ENCODE measurements at places on chromosomes 4 and X. TPM values are rescaled to one million over a fixed set of nuclear protein-coding genes. Genes with fewer than 3 reads are reported as not detected.
A peak's percentile ranks its signal among the peaks of the same experiment; 100 is the strongest.

Gene CYP4V2
- polyA plus RNA-seq = 7.8 TPM

- no peak for DNase-seq
- no peak overlapping the region for H3K4me3 ChIP-seq
- no peaks in the 10 kb centered on the region for H3K4me1 ChIP-seq
- H3K27me3 ChIP-seq = no peaks in the 10 kb centered on the region
Measured at GRCh38 chr4:42917296-42917695, 24.8 kb downstream of the GRXCR1 start.

GRCh38 chr4:164935363-164935762 is 42.1 kb downstream of the TRIM61 start:
- H3K36me3 ChIP-seq = no peaks in the 10 kb centered on the region
- DNase-seq = peak; percentile 17
- no peaks in the 10 kb centered on the region for H3K4me1 ChIP-seq
- no peak overlapping the region for H3K4me3 ChIP-seq

- no peaks in the 10 kb centered on the region for H3K4me1 ChIP-seq
- H3K27me3 ChIP-seq = no peaks in the 10 kb centered on the region
- H3K36me3 ChIP-seq = peaks cover 77% of the 10 kb centered on the region
- no peak overlapping the region for H3K4me3 ChIP-seq
Measured at GRCh38 chr4:13580036-13580435, 35.7 kb upstream of the NKX3-2 start.

DNA sequence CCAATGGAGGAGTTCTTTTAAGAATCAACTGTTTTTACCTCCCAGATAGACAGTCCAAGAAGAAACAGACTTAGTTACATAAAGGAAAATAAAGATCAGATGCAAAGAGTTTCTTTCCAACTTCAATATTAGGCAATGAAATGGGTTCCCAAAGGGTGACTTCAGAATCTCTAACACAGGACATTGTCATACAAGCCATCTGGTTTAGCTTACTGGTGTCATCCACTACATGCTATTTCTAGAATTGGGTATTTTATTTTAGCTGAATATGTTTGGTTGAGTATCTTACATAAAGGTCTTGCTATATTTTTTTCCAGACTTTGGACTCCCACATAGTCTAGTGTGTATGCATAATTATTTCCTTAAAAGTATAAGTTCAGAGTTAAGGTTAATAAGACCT is 162.1 kb upstream of the SLC7A11 start:
- no peak overlapping the region for H3K27ac ChIP-seq
- no peaks in the 10 kb centered on the region for H3K36me3 ChIP-seq
- no peak overlapping the region for H3K4me3 ChIP-seq
- no peaks in the 10 kb centered on the region for H3K27me3 ChIP-seq

Gene ERCC6L
- 1.5 TPM for polyA plus RNA-seq

Gene IL21
- polyA plus RNA-seq = not detected

Gene TRIM75
- polyA plus RNA-seq = not detected

DNA sequence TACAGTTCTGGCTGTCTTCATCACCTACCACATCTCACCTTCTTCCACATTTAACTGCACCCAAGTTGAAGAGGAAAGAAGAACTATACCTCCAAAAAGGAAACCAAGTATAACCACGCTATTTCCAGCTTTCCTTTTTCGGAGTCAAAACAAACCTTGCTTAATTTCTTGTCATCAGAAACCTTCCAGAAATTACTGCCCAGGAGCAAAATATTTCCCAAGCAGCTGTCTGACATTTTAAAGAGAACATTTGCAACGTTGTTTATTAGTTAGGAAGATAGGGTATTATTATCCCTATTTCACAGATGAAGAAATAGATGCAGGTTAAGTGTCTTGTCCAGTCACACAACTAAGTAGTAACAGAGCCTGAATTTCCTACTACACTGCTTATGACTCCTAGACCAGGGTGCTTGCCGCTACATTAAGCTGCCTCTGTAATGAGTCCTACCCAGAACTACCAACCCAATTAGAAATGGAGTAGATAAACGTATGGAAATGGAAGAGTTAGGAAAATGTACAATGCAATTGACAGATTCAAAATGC is 2.2 kb upstream of the ACSL4 start:
- H3K36me3 ChIP-seq = no peaks in the 10 kb centered on the region
- H3K4me1 ChIP-seq = no peaks in the 10 kb centered on the region
- no peak overlapping the region for H3K27ac ChIP-seq
- H3K27me3 ChIP-seq = no peaks in the 10 kb centered on the region

GRCh38 chrX:140664939-140665338 is 44.6 kb upstream of the LINC00632 start:
- H3K27ac ChIP-seq = no peak overlapping the region
- no peaks in the 10 kb centered on the region for H3K27me3 ChIP-seq
- no peaks in the 10 kb centered on the region for H3K36me3 ChIP-seq
- DNase-seq = peak; percentile 7

DNA sequence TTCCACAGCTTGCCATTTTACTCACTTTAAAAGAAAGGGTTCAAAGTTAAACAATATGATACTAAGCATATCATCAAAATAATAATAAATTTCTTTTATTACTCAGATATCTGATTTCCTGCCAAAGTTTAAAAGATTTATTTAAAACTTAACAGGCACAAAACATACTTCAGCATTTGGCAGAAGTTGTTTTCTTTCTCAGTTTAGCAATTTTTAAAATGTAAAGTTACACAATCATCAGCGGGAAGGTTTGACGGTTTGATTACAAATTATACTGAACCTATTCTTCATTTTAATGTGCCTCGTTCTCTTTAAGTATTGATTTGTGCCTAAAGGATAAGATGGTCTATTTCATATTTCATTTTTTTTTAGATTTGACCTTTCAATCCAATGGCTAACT is 227.2 kb downstream of the APBB2 start:
- H3K27ac ChIP-seq = no peak overlapping the region
- no peak overlapping the region for H3K4me3 ChIP-seq
- DNase-seq = no peak
- no peaks in the 10 kb centered on the region for H3K36me3 ChIP-seq

Gene ANXA10
- polyA plus RNA-seq = 0.34 TPM

DNA sequence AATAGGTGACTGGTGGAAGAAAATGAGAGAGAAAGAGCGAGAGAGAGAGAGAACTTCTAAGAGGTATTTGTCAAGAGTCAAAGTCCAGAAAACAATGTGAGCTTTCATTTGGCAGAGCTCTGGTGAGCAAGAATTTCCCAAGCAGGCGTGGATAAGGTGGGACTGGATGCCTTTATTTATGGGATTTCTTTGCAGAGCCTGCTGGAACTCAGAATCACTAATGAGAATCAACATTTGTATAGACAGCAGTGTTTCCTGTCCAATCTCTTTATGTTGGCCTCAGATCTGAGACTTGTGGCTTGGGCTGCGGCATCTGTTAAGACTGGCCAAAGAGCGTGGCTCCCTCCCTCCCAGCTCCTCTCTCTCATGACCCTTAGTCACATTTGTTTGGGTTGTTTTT is 67.9 kb upstream of the TBL1X start:
- no peaks in the 10 kb centered on the region for H3K4me1 ChIP-seq
- H3K36me3 ChIP-seq = no peaks in the 10 kb centered on the region

Gene SLAIN2
- 16.2 TPM for polyA plus RNA-seq

Gene TMSB15B
- polyA plus RNA-seq = 15.2 TPM

- DNase-seq = no peak
- no peak overlapping the region for H3K27ac ChIP-seq
- no peak overlapping the region for H3K4me3 ChIP-seq
- H3K27me3 ChIP-seq = no peaks in the 10 kb centered on the region
Measured at GRCh38 chr4:136227315-136227714, 1305.0 kb downstream of the PCDH18 start.

GRCh38 chr4:110614173-110614963 is 8.5 kb downstream of the PITX2 start:
- H3K4me3 ChIP-seq = no peak overlapping the region
- no peak overlapping the region for H3K27ac ChIP-seq
- DNase-seq = no peak
- H3K4me1 ChIP-seq = no peaks in the 10 kb centered on the region

DNA sequence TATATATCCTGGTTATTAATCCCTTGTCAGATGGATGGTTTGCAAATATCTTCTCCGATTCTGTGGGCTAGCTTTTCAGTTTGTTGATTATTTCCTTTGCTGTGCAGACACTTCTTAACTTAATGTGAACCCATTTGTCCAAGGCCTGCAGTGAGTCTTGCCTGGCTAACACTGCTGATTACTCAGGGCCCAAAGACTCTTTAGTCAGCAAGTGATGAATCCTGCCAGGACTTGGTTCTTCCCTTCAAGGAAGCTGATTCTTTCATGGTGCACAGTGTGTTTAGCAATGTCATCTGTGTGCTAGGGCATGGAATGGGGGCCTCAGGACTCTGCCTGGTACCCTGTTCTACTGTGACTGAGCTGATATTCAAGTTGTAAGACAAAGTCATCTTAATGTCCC is 81.8 kb upstream of the TEX13A start:
- H3K36me3 ChIP-seq = no peaks in the 10 kb centered on the region
- no peaks in the 10 kb centered on the region for H3K4me1 ChIP-seq
- H3K27me3 ChIP-seq = no peaks in the 10 kb centered on the region
- no peak overlapping the region for H3K27ac ChIP-seq

- H3K36me3 ChIP-seq = no peaks in the 10 kb centered on the region
- DNase-seq = no peak
- no peak overlapping the region for H3K27ac ChIP-seq
- H3K4me3 ChIP-seq = no peak overlapping the region
- H3K4me1 ChIP-seq = no peaks in the 10 kb centered on the region
Measured at GRCh38 chrX:39445336-39445735, 644.1 kb downstream of the MID1IP1 start.

- peaks cover 12% of the 10 kb centered on the region for H3K4me1 ChIP-seq
- H3K27me3 ChIP-seq = no peaks in the 10 kb centered on the region
- no peak overlapping the region for H3K4me3 ChIP-seq
- no peak for DNase-seq
Measured at GRCh38 chr4:165384186-165384585, 5.4 kb downstream of the CPE start.

GRCh38 chr4:69458184-69458826 is 37.4 kb downstream of the UGT2B4 start:
- no peak overlapping the region for H3K4me3 ChIP-seq
- no peaks in the 10 kb centered on the region for H3K27me3 ChIP-seq
- H3K36me3 ChIP-seq = no peaks in the 10 kb centered on the region
- no peaks in the 10 kb centered on the region for H3K4me1 ChIP-seq

GRCh38 chr4:87304745-87305432 is 17.8 kb downstream of the HSD17B13 start:
- H3K27me3 ChIP-seq = no peaks in the 10 kb centered on the region
- H3K4me1 ChIP-seq = no peaks in the 10 kb centered on the region
- DNase-seq = no peak
- no peaks in the 10 kb centered on the region for H3K36me3 ChIP-seq
